ENCODE measurements at places on chromosomes 11 and 22.

- no peaks in the 10 kb centered on the region for H3K36me3 ChIP-seq
- H3K4me3 ChIP-seq, result no peak overlapping the region
- no peak overlapping the region for H3K27ac ChIP-seq
- peak; percentile 22 for DNase-seq
- peaks cover 2% of the 10 kb centered on the region for H3K27me3 ChIP-seq
- no peaks in the 10 kb centered on the region for H3K4me1 ChIP-seq
Observed at GRCh38 chr11:18203723-18204122, 31.1 kb downstream of the MRGPRX4 start.

DNA sequence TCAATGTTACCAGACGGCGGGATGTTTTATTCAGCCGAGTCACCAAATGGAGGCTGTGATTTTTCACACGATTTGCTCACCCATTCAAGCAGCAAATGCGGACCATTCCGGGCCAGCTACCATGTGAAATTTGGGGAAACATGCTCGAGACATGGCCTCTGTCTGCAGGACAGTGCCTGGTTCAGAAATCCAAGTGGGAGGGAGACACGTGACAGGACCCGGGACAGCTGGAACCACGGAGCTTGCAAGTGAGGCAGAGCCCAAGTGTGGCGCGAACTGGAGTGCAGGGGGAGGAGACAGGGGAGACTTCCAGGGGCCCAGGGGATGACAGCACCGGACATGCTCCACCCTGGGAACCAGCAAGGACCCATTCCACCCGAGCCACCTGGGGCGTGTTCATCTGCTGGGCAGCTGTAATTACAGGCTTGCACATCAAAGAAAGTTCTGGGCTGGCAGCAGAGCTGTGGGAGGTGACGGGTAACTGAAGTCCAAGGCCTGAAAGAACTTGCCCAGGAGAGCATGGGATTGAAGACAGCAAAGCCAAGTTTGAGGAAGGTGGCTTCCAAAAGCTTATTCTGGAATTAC lies 16.5 kb downstream of the CERK start:
- H3K27me3 ChIP-seq, result no peaks in the 10 kb centered on the region
- H3K4me1 ChIP-seq, result no peaks in the 10 kb centered on the region
- no peak overlapping the region for H3K27ac ChIP-seq
- H3K36me3 ChIP-seq, result peaks cover 9% of the 10 kb centered on the region
- no peak overlapping the region for H3K4me3 ChIP-seq
- DNase-seq, result no peak

- H3K4me3 ChIP-seq, result no peak overlapping the region
- H3K36me3 ChIP-seq, result no peaks in the 10 kb centered on the region
- H3K27me3 ChIP-seq, result no peaks in the 10 kb centered on the region
- no peak for DNase-seq
Observed at GRCh38 chr11:5275369-5276110, 5.8 kb upstream of the HBE1 start.

DNA sequence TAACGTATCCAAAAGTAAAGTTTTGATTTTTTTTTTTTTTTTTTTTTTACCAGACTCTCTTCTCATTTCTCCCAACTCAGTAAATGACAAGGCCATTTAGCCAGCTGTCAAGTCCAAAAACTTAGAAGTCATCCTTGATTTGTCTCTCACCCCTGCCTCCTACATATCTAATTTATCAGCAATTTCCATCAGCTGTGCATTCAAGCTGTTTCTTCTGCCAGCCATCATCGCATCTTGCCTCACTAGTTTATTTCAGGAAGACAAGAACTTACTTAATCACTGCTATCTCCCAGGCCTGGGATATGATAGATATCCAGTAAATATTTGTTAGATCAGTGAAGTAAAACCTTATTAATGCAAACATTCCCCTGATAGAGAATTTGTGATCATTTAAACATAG lies 47.6 kb downstream of the SCGB1A1 start:
- no peaks in the 10 kb centered on the region for H3K27me3 ChIP-seq
- H3K4me3 ChIP-seq, result no peak overlapping the region
- no peaks in the 10 kb centered on the region for H3K36me3 ChIP-seq
- DNase-seq, result no peak
- no peaks in the 10 kb centered on the region for H3K4me1 ChIP-seq

- no peak for DNase-seq
- no peaks in the 10 kb centered on the region for H3K27me3 ChIP-seq
- H3K4me3 ChIP-seq, result no peak overlapping the region
- H3K27ac ChIP-seq, result no peak overlapping the region
Observed at GRCh38 chr11:112374486-112375140, 114.0 kb upstream of the PLET1 start.

GRCh38 chr11:75576499-75576918 lies 14.5 kb downstream of the SERPINH1 start:
- H3K27me3 ChIP-seq, result no peaks in the 10 kb centered on the region
- peaks cover 25% of the 10 kb centered on the region for H3K36me3 ChIP-seq
- no peak overlapping the region for H3K4me3 ChIP-seq
- H3K27ac ChIP-seq, result no peak overlapping the region
- peaks cover 8% of the 10 kb centered on the region for H3K4me1 ChIP-seq

DNA sequence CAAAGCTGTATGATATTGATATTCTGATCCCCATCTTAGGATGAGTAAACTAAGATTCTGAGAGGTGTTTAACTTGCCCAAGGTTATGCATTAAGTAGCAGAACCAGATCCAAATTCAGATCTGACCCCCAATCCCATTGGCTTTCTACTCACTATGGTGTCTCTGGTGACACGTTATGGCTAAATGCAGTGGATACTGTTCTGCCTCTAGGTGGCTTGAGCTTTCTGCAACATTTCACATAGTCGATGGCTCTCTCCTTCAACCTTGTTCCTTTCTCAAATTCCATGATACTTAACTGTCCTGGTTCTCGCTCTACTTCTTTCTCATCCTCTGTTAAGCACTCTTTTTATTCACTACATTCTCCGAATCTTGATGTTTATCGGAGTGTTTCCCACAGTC lies 9.4 kb downstream of the C11orf97 start:
- H3K4me3 ChIP-seq, result no peak overlapping the region
- no peak for DNase-seq
- H3K27ac ChIP-seq, result no peak overlapping the region
- H3K36me3 ChIP-seq, result no peaks in the 10 kb centered on the region
- no peaks in the 10 kb centered on the region for H3K27me3 ChIP-seq

- H3K4me1 ChIP-seq, result peaks cover 21% of the 10 kb centered on the region
- H3K4me3 ChIP-seq, result no peak overlapping the region
- no peak for DNase-seq
- no peaks in the 10 kb centered on the region for H3K36me3 ChIP-seq
- no peaks in the 10 kb centered on the region for H3K27me3 ChIP-seq
Observed at GRCh38 chr11:12291313-12291712, 86.1 kb upstream of the PARVA start.

GRCh38 chr22:20905415-20906386 lies 11.5 kb upstream of the CRKL start:
- no peak for DNase-seq
- H3K27me3 ChIP-seq, result no peaks in the 10 kb centered on the region
- no peaks in the 10 kb centered on the region for H3K36me3 ChIP-seq
- no peak overlapping the region for H3K4me3 ChIP-seq
- peak overlapping the region; percentile 75 for H3K27ac ChIP-seq

DNA sequence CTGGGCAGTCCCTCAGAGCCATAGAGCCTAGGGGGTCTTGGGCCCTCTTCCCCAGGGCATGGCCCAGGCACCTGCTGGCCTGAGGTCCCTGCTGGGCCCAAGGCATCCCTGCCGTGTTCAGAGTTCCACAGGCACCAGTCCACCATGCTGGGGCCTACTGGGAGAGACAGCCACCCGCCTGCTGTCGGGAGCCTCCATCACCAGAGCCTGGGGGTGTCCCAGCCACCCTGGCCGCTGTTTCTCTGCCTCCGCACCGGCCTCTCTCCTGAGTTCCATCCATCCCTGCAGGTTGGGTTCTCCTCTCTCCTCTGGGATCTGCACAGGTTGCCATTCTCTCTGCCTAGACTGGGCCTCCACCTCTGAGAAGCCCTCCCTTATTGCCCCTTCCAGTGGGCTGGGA lies 68.6 kb downstream of the KCNQ1 start:
- H3K4me3 ChIP-seq, result no peak overlapping the region
- no peak for DNase-seq
- H3K4me1 ChIP-seq, result no peaks in the 10 kb centered on the region
- H3K36me3 ChIP-seq, result no peaks in the 10 kb centered on the region
- no peaks in the 10 kb centered on the region for H3K27me3 ChIP-seq

DNA sequence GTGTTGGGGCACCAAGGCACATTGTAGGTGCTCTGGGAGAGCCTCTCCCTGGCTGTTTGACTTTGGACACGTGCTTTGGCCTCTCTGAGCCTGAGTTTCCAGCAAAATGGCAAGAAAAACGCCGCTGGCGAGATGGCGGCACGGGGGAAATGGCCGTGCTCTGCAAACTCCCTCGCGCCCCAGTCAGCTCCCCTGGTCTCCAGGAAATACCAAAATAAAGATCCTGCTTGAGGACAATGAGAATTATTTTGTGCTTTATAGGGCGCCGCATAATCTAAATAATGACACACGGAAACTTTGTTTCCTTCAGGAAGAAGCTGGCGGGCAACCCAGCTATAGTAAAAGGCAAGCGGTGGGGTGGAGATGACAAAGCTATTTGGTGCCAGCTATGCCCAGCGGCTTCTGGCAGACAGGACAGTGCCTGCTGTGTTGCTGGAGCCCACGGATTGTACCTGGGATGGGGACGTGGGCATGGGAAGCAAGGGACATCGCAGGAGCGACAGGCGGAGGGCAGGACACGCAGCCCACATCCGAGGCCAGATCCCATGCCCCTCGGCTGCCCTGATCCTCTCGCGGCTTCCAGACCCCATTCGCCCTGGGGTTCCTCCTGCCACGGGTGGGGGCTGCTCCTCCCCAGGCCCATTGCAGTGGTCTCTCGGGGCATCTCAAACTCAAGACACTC lies 26.3 kb upstream of the RFPL3 start:
- no peak for DNase-seq
- no peak overlapping the region for H3K27ac ChIP-seq
- H3K36me3 ChIP-seq, result no peaks in the 10 kb centered on the region
- H3K4me1 ChIP-seq, result no peaks in the 10 kb centered on the region

DNA sequence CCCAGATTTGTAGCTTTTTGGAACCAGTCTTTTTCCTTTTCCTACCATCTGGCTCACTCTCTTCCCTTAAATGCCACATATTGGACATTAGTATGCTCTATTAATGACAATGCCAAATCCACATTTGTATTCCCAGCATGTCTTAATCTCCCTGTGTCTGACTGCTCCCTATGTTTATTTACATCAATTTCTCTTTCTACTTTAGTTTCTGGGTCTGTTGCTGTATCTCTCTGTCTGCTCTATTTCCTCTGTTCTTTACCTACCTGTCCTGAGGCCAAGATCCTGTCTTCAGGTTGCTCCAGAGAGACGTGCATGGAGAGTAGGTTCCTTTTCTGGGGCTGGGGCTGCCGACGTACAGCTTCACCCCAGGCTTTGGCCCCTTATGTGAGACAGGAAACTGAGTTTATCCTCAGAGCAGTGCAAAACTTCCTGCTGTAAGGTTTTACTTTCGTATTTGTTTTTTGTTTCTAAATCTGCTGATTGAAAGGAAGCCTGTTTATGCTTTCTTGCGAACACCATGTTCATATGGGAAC lies 25.6 kb downstream of the OR2AG2 start:
- no peak overlapping the region for H3K27ac ChIP-seq
- peak overlapping the region; percentile 4 for H3K4me3 ChIP-seq
- no peaks in the 10 kb centered on the region for H3K36me3 ChIP-seq
- DNase-seq, result no peak
- no peaks in the 10 kb centered on the region for H3K4me1 ChIP-seq

GRCh38 chr22:17647991-17648390 lies 9.4 kb downstream of the BCL2L13 start:
- H3K4me3 ChIP-seq, result no peak overlapping the region
- H3K27me3 ChIP-seq, result no peaks in the 10 kb centered on the region
- no peak overlapping the region for H3K27ac ChIP-seq
- DNase-seq, result no peak
- no peaks in the 10 kb centered on the region for H3K36me3 ChIP-seq

DNA sequence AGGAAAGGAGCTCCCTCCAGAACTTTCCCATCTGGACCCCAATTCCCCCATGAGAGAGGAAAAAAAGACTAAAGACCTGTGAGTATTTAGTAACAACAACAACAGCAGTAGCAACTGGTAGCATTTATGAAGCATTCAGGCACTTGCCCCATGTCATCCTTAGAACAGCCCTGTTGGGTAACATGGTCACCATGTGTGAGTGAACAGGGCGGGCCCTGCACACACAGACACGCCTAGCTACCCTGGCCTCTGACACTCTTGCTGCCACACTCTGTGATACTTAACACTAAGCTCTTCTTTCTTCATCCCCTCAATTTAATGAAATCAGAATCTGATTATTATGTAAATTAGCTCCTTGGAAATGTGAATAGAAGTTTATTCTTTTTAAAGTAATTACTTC lies 26.1 kb upstream of the SLC25A18 start:
- DNase-seq, result no peak
- H3K4me1 ChIP-seq, result no peaks in the 10 kb centered on the region
- H3K36me3 ChIP-seq, result no peaks in the 10 kb centered on the region
- H3K27me3 ChIP-seq, result no peaks in the 10 kb centered on the region
- no peak overlapping the region for H3K27ac ChIP-seq
- H3K4me3 ChIP-seq, result no peak overlapping the region

GRCh38 chr11:23143022-23143421 lies 282.7 kb upstream of the CCDC179 start:
- H3K4me3 ChIP-seq, result no peak overlapping the region
- no peaks in the 10 kb centered on the region for H3K27me3 ChIP-seq
- no peak for DNase-seq
- H3K4me1 ChIP-seq, result no peaks in the 10 kb centered on the region
- H3K36me3 ChIP-seq, result no peaks in the 10 kb centered on the region

DNA sequence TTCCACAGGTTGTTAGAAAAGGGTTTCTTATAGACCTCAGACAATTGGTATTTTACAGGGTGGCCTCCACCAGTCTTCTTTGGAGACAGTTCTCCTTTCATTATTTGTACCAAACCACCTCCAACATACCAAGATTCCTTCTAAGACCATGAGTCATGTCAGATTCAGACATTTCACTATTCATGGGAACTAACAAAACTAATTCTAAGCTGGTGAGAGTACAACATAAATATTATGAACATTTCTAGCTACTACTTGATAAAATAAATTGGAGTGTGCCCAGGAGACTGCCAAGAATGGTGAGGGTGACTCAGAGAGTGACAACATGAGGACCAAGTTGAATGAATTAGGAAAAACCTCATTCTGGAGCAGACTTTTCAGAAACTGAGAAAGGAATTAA lies 494.6 kb upstream of the LRRC4C start:
- no peaks in the 10 kb centered on the region for H3K36me3 ChIP-seq
- H3K27me3 ChIP-seq, result no peaks in the 10 kb centered on the region
- H3K4me1 ChIP-seq, result no peaks in the 10 kb centered on the region
- H3K4me3 ChIP-seq, result no peak overlapping the region

DNA sequence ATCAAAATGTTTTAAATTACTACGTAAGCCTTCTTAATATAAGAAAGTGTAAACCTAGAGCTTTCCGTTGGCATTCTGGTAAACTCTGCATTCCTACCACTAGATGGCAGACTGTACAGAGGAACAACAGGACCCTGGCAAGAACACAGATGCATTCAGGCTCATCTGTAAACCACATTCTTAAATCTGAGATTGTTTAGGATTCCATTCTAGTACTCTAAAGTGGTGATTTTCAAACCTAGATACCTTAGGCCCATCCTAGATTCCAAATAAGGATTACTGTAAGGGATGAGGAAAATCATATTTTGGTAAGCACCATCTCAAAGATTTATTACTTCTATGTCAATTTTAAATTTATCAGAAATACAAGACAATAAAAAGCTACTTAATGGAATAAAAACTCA lies 26.9 kb downstream of the PICALM start:
- DNase-seq, result peak; percentile 93
- H3K4me1 ChIP-seq, result peaks cover 10% of the 10 kb centered on the region
- peak overlapping the region; percentile 37 for H3K4me3 ChIP-seq
- no peaks in the 10 kb centered on the region for H3K27me3 ChIP-seq
- no peaks in the 10 kb centered on the region for H3K36me3 ChIP-seq
